ENCODE measurements at places on chromosomes 3 and 15. TPM values are rescaled to one million over a fixed set of nuclear protein-coding genes. Genes with fewer than 3 reads are reported as not detected.

DNA sequence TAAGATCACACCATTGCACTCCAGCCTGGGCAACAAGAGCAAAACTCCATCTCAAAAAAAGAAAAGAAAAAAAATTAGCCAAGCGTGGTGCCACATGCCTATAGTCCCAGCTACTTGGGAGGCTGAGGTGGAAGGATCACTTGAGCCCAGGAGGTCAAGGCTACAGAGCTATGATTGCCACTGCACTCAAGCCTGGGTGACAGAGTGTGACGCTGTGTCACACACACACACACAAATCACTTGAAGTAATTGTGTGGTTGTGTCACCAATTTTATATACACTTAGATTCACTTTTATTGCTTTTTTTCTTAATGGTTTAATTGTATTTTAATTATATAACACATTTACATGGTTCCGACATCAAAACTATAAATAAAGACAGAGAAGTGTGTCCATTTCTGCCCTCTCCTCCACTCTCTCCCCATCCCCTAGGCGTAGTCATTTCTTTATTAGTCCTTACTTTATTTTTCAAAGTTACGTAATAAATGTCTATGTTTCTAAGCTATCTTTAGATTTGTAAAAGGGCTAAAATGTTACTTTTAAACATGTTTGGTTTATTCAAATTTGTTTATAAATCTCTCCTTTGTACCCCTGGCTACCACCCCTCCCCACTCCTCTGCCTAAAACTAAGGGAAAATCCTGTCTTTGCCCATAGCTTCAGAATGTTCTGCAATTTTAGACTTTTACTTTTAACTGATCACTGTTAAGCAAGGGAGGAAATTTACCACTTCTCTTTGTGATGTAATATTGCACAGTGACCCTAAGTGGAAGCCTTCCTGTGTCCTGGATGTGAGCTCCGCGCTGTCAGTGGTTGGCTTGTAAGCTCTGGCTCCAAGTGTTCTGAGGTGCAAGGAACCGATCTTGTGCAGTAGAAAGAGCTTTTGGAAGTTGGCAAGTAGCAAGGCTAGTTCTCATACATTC is 10.8 kb upstream of the VILL start:
- DNase-seq, result no peak

GRCh38 chr3:127445581-127446343 is 144.8 kb downstream of the TPRA1 start:
- no peak for DNase-seq

GRCh38 chr3:50651920-50652529 is 22.7 kb upstream of the DOCK3 start:
- no peak for DNase-seq

- no peak for DNase-seq
Measured at GRCh38 chr3:195559723-195560409, 16.7 kb upstream of the PPP1R2 start.

The NDUFAF3 gene
- polyA plus RNA-seq, result 79.9 TPM

Data from renal cortex interstitium (tissue), 15 donors.